Astrocyte of the hippocampus (primary cell): ENCODE measurements at places on chromosomes 1 and 21.

DNA sequence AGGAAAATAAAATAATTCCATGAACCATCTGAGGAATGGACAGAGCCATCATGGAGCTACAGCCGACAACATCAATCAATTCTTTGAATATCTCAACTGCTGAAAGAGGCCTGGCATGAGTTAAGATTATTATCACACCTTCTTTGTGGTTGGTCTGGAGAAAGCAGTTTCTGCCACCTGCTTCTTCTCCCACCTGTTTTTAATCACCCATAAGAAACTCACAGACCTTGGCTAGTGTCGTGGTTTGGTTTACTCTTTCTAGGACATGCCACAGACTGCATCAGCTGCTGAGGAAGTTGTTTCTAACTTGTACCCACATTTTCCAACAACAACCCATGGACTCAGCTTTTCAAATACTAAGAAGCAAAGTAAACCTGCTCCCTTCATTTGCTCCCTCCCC is 65.6 kb downstream of the NTPCR start:
- no peak for DNase-seq

- DNase-seq = no peak
Measured at GRCh38 chr21:46284077-46284644, 1.2 kb downstream of the MCM3AP start.

- no peak for DNase-seq
Measured at GRCh38 chr21:41571938-41572510, 64.1 kb upstream of the TMPRSS2 start.

- DNase-seq = no peak
Measured at GRCh38 chr1:44220755-44221154, 7.5 kb downstream of the DMAP1 start.

DNA sequence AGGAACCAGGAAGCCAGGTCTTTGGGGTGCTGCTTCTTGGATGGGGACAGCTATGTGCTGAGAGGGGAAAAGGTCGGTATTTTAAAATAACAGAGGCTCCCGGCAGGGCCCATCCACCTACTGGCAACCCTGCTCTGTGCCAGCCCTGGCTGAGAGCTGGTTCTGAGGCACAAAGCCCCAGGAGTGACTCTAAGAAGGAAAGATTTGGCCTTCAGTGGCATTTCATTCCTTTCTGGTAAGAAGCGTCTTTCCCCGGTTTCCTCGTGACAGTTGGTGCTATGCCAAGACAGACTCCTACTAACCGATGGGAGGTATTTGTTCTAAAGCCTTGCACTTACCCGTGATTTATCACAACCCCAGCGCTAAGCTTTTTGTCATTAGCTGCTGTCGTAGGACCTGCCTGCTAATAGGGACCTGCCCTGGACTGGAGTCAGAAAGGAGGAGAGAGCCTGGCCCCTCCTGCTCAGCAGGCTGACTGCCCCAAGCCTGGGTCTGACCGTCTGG is 123.1 kb upstream of the ADAR start:
- peak; percentile 73 for DNase-seq

GRCh38 chr1:29393451-29393826 is 157.1 kb downstream of the PTPRU start:
- DNase-seq = no peak

GRCh38 chr1:183293241-183293640 is 107.2 kb downstream of the LAMC2 start:
- no peak for DNase-seq

- DNase-seq = no peak
Measured at GRCh38 chr1:236455243-236455642, 61.2 kb downstream of the EDARADD start.

GRCh38 chr1:96474985-96475743 is 246.4 kb upstream of the PTBP2 start:
- no peak for DNase-seq

DNA sequence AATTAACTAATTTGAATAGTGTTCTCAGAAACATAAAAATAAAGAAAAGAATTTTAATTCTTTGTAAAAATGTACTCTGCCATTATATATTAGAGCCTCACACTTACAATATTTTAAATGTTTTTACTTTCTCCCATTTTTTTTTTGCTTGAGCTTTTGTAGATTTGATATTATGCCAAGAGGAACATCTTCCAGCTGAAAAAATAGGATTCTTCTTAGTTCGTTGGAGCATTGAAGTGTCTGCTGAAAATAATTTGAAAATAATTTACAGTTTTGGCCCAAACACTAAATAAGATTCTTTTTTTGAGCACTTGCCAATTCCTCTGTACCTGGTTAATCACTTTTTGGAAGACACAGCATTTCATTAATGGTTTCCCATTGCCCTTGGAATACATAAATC is 175.0 kb upstream of the COL11A1 start:
- no peak for DNase-seq

GRCh38 chr1:19771350-19771749 is 28.4 kb downstream of the TMCO4 start:
- DNase-seq = no peak

DNA sequence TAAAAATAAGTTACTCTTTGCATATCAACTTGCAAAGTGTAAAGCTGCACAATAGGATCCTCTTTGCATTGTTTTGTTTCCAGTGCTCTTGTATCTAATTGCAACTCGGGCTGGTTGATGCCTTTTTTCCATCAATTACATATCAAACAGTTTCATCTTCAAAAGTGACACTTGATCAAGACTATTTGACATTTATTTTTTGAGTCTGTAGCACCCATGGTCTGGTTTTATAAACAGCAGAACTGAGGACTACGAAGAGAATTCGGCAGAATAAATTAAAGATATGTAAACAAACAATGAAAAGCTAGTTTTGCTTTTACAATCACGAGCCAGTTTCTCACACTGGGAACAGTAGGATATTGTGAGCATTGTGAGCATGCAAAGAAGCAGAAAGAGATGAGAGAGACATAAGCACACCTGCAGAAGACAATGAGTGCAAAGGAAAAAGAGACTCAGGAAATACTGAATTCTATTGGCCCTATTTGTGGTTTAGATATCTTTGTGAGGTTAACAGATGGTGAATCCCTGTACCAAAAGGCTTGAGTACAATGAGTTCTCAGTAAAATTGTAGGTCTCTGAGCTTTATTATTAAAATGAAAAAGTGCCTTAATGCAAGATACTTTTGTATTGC is 45.4 kb downstream of the RPL5 start:
- DNase-seq = no peak

- peak; percentile 97 for DNase-seq
Measured at GRCh38 chr21:45820171-45821091, 161.1 kb upstream of the COL6A1 start.

- DNase-seq = no peak
Measured at GRCh38 chr1:73948055-73948454, 249.9 kb downstream of the LRRIQ3 start.

GRCh38 chr1:98314601-98315000 is 346.9 kb upstream of the SNX7 start:
- no peak for DNase-seq

DNA sequence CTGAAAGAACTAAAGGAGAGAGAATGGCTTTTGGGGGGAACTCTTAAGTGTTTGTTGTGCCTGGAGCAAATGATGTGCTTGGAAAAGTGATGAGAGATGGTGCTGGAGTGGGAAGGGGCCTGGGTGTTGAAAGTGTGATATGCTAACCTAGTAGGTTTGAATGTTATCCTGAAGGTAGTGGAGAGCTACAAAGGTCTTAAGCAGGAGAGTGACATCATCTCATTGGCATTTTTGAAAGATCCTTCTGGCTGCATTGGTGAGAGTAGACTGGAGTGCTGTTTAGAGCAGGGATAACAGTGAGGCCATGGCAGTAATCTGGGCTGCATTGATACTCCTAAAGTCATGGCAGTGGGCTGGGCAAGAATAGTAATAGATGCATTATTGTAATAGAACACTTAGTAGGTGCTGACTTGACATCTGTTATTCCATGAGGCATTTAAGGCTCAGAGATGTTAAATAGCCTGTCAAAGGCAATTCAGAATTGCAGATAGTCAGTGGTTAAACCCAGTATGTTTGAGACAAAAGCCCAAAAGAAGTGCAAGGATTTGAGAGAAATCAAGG is 44.5 kb downstream of the MDM4 start:
- peak; percentile 74 for DNase-seq

GRCh38 chr21:46346296-46347202 is 22.6 kb downstream of the PCNT start:
- no peak for DNase-seq

DNA sequence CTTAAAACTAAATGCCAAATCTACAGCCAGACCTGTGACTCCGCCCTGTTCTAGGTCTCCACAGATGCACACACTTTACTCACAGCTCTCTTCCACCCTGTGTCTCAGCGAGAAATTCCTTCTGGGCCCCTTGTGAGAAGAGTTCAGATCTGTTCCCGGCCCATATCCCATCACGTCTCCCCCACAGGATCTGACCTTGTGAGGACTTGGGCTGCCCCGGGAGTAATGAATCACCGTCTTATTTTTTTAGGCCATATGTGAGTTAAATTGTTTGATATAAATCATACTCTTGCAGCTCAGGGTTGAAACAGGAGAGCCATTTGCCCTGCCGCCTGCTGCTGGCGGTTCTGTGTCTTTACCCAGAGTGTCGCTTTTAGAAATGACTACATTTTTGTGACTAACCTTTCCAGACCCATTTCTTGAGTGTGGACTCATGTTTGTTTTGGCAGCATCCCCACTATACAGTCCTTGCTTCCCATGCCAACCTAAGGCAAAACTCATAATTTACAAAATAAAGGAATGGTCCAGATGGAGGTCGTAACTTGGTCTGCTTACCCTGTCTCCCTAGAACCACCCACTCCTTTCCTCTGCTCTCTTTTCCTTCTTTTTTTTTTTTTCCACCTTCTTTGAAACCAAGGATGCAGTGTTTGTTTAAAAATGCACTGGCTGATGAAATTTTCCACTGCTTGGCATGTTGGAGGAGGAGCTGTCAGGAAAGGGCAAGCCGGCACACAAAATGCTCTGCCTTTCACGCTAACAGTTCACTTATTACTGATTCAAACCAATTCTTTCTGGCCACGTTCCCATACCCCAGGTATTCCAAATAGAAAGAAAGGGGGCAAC is 98.0 kb upstream of the C1orf105 start:
- DNase-seq = peak; percentile 87

DNA sequence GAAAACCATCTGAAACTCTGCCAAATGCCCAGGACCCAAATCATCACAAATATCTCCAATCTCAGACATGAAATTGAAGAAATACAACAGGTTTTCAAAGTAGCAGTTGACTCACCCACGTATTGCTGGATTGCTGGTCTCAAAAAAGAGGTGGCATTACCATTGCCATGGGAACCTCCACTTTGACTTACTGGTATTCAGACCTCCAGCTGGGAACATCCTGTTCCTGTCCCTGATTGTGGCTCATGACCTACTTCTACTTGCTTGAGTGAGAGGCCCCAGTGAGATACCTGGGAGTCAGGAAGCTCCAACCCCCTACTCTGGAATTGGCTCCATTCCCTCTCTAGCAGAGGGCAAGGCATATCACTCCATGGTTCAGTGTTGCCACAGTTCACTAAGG is 64.6 kb downstream of the NMNAT2 start:
- DNase-seq = no peak

- peak; percentile 41 for DNase-seq
Measured at GRCh38 chr1:78340006-78340405, 150.8 kb upstream of the PTGFR start.

DNA sequence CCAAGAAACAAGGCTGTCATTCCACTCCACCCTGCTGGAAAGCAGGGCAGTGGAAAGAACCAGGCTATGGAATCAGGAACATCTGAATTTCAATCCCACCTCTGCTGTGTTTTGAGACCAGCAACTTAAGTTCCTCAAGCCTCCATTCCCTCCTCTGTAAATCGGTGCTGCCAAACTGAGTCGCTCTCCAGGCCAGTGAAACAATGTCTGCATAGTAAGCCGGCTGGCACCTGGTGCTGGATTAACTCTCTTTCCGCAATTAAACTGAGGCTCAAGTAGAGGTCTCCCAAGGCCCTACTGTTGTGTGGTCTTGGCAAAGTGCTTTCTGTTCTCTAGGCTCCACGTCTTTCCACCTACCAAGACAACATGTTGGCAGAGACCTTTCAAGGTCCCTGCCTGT is 65.3 kb downstream of the SSBP3 start:
- DNase-seq = no peak

- DNase-seq = no peak
Measured at GRCh38 chr1:242788771-242789170, 264.3 kb upstream of the PLD5 start.

GRCh38 chr1:12621346-12622335 is 3.6 kb upstream of the DHRS3 start:
- peak; percentile 84 for DNase-seq

GRCh38 chr1:51071291-51072042 is 30.6 kb upstream of the C1orf185 start:
- no peak for DNase-seq

GRCh38 chr1:41695118-41695745 is 210.7 kb upstream of the EDN2 start:
- DNase-seq = no peak

DNA sequence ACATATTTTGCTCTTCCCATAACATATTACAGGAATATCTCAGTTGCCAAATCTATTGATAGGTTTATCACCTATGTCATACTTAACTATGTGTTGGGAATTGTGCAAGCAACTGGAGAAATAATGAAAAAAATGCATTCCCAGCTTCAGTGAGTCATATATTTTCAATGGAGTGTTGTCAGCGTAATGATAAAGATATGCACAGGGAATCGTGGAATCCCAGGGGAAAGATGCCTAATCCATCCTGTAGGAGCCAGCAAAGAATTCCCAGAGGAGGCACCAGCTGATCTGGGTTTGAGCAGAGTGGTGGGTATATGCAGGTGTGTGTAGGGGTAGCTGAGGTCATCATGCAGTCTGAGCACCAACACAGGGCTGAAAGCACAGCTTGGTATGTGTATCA is 213.3 kb upstream of the DAB1 start:
- peak; percentile 39 for DNase-seq

- no peak for DNase-seq
Measured at GRCh38 chr1:247218121-247218651, 37.7 kb upstream of the VN1R5 start.

GRCh38 chr1:25704267-25704691 is 87.7 kb downstream of the MAN1C1 start:
- no peak for DNase-seq

- DNase-seq = no peak
Measured at GRCh38 chr1:207883104-207883651, 27.7 kb downstream of the CD34 start.
